Epithelial cell of esophagus (primary cell): ENCODE measurements at places on chromosomes 4 and X.
A peak's percentile ranks its signal among the peaks of the same experiment; 100 is the strongest.

DNA sequence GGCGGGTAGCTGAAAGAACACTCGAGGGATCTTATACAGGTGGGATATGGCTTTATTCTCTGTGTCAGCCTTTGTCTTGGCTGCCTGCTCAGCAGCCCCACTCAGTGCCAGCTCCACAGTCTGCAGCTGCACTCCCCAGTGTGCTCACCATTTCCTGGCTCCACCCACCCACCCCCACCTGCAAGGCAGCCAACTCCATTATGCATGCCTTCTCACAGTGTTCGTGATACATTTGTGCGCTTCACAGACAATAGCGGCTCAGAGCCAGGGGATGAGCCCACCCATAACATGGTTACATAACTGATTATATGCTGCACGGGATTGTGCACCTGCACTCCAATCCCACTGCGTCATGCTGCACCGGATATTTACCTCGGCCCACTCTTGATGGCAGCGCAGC lies 8.8 kb upstream of the TMEM128 start:
- no peak for DNase-seq

GRCh38 chr4:159607809-159608208 lies 504.9 kb downstream of the RAPGEF2 start:
- DNase-seq: peak; percentile 10

GRCh38 chrX:118560489-118560888 lies 64.9 kb downstream of the DOCK11 start:
- DNase-seq: no peak

DNA sequence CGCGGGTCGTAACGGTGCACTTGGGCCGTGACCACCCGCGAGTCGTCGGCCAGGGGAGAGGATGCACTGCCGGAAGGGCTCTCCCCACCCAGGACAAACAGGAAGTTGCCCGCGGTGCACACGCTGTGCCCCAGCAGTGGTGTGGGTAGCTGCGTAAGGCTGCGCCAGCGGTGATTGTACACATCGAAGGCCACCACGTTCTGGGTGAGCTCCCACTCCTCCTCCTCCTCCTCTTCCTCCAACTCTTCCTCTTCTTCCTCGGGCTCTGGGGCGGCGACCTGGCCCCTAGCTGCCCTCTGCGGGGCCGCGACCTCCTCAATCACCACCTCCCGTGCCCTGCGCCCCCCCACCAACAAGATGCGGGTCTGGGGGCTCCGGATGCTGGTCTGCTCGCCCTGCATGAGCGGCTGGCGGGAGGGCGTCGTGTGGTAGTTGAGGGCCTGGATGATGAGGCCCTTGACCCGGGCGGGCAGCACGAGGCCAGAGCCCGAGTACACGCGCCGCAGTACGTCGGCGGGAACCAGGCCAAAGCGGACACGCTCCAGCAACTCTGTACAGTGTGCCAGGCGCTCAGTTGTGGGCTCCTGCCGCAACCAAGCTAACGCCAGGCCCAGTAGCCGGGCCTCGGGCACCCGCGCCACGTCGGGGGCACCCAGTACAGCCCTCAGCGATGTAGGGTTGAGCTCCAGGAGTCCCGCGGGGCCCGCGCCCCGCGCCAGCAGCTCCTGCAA lies 1.4 kb downstream of the KLHL34 start:
- no peak for DNase-seq

GRCh38 chrX:154091678-154092077 lies 5.8 kb downstream of the MECP2 start:
- no peak for DNase-seq

GRCh38 chrX:15310117-15310516 lies 5.3 kb downstream of the ASB11 start:
- peak; percentile 15 for DNase-seq

GRCh38 chrX:85084770-85085393 lies 81.2 kb downstream of the APOOL start:
- peak; percentile 41 for DNase-seq

- DNase-seq: peak; percentile 50
These were observed 9.0 kb upstream of the MAGEA8 start for GRCh38 chrX:149871940-149872339.

DNA sequence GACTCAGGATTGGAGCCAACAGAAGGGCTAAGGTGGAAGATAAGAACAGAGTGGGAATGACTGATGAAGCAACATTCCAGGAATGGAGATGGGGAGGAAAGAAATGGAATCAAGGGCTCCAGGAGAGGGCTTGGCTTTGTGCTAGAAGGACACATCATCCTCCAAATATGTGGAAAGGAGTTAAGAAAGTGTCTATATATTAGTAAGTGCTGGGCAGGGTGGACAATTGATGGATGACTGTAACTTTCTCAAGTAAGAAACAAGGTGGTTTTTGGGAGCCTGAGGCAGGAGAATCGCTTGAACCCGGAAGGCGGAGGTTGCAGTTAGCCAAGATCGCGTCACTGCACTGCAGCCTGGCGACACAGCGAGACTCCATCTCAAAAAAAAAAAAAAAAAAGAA lies 71.6 kb upstream of the NFKB1 start:
- peak; percentile 98 for DNase-seq

GRCh38 chrX:86981326-86981879 lies 536.2 kb upstream of the KLHL4 start:
- no peak for DNase-seq

- peak; percentile 96 for DNase-seq
These were observed 135.4 kb downstream of the GC start for GRCh38 chr4:71648448-71648847.

GRCh38 chr4:139535871-139536234 lies 20.2 kb downstream of the SETD7 start:
- DNase-seq: no peak

DNA sequence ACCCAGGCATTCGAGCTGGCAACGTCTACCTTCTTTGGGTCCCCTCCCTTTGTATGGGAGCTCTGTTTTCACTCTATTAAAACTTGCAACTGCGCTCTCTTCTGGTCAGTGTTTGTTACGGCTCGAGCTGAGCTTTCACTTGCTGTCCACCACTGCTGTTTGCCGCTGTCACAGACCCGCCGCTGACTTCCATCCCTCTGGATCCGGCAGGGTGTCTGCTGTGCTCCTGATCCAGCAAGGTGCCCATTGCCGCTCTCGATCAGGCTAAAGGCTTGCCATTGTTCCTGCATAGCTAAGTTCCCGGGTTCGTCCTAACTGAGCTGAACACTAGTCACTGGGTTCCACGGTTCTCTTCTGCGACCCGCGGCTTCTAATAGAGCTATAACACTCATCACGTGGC lies 183.5 kb upstream of the GALNTL6 start:
- no peak for DNase-seq

GRCh38 chr4:17448689-17449088 lies 63.2 kb downstream of the QDPR start:
- DNase-seq: peak; percentile 68

DNA sequence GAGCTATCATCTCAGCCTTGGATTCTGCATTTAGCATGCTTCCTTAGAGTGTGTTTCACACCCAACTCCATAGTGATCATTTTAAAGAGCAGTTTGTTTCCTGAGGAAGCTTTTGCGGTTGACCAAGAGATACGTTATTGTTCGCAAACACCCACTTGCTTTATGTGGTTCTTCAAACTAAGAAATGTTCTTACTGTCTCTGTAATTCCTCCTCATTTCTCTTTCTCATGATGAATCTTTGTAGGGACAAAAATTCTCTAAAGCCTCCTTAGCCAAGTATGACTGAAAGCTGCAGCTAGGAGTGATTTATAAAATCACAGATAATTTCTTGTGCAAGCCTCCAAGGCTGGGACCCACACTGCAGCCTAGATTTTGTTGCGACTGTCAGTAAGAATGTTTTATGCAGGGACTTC lies 10.0 kb downstream of the TNIP3 start:
- no peak for DNase-seq

- DNase-seq: no peak
These were observed 165.5 kb downstream of the KLF8 start for GRCh38 chrX:56397636-56398035.
